ENCODE measurements at places on chromosomes 5 and 9. TPM values are rescaled to one million over a fixed set of nuclear protein-coding genes. Genes with fewer than 3 reads are reported as not detected.

The SLC9A3 gene
- total RNA-seq, result 0.87 TPM

The RMRP gene
- total RNA-seq, result 177,404 TPM

The SHB gene
- 21.0 TPM for total RNA-seq

The KCNV2 gene
- not detected for total RNA-seq

The F2RL1 gene
- 14.8 TPM for total RNA-seq

The COL23A1 gene
- total RNA-seq, result 0.43 TPM

The RAI14 gene
- 215 TPM for total RNA-seq

The PCDHGB5 gene
- total RNA-seq, result 11.8 TPM

The ZNF608 gene
- 7.8 TPM for total RNA-seq

The LIX1 gene
- total RNA-seq, result not detected

The SEMA6A gene
- total RNA-seq, result 31.0 TPM

The RUSC2 gene
- total RNA-seq, result 10.1 TPM

The ATG10 gene
- total RNA-seq, result 3.4 TPM

The PCAT7 gene
- total RNA-seq, result not detected

The GABBR2 gene
- total RNA-seq, result 2.6 TPM

The SLC31A2 gene
- total RNA-seq, result 4.5 TPM

The PDCD1LG2 gene
- total RNA-seq, result 0.54 TPM

The LYRM7 gene
- total RNA-seq, result 3.6 TPM

The TAF1L gene
- under 0.01 TPM for total RNA-seq

The DIRAS2 gene
- 0.86 TPM for total RNA-seq

The ANKRD31 gene
- total RNA-seq, result under 0.01 TPM

The OR1J2 gene
- total RNA-seq, result not detected

The SLC34A1 gene
- total RNA-seq, result not detected

The ITK gene
- total RNA-seq, result not detected

The DAB2IP gene
- 15.4 TPM for total RNA-seq

The EHMT1 gene
- total RNA-seq, result 43.2 TPM

The TPPP gene
- 0.11 TPM for total RNA-seq

The CDKN2A gene
- 2.5 TPM for total RNA-seq
